Activated naive CD4-positive, alpha-beta T cell (primary cell): ENCODE measurements at places on chromosomes 13 and 19.

DNA sequence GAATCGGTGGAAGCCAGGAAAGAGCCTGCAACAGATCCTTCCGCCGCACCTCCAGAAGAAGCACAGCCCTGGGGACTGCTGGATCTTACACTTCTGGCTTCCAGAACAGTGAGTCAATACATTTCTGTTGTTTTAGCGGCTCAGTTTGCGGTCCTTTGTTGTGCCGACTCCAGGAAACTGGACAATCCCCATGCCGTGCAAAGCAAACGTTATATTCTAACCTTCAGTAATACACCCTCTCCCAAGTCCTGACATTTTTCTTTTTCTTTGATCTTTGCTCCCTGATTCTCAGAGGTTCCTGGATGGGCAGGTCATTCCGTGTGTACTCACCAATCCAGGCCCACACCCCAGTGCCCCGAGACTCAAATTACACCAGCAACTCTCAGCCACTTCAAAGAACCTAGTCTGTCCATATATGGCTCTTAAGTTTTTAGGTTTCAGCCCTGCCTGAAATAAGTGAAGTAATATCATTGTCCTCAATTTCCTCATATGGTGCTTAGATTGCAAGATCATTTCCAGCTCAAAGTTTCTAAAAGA is 387.1 kb upstream of the SGCG start:
- no peak for DNase-seq

DNA sequence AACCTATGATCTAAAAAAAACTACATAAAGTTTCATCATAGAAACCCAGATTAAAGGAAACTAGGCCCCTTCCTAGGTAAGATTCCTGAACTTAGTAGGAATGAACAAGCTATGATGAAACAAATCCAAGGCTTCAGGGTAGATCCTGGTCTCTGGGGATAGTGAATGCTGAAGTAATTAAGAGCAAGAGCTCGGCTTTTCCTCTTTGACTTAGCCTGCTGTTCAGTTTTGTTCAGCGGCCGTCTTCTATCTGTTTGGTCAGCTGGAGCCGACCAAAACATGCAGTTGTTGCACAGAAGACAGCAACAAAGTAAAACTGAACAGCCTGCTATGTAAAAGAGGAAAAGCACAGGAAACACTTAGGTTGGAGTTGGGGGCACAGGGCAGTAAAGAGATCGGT is 44.1 kb upstream of the RFXAP start:
- no peak for DNase-seq

DNA sequence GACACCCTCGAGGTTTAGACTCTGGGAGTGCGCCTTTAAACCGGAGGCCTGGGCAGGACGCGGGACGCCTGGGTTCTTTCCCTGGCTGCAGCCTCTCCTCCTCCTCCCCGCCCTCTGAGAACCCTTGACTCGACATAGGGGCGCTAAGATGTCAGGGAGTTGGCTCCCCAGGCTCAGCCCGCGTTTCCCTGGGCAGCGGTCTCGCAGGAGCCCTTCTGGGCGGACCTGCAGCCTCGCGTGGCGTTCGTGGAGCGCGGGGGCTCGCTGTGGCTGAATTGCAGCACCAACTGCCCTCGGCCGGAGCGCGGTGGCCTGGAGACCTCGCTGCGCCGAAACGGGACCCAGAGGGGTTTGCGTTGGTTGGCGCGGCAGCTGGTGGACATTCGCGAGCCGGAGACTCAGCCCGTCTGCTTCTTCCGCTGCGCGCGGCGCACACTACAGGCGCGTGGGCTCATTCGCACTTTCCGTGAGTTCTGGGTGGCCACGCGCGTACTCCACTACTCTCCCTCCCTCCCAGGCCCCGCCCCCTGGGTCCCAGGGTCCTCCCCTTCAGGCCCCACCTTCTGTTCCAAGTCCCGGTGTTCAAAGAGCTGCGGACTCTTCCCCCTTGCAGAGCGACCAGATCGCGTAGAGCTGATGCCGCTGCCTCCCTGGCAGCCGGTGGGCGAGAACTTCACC is 1.3 kb downstream of the ICAM5 start:
- no peak for DNase-seq

DNA sequence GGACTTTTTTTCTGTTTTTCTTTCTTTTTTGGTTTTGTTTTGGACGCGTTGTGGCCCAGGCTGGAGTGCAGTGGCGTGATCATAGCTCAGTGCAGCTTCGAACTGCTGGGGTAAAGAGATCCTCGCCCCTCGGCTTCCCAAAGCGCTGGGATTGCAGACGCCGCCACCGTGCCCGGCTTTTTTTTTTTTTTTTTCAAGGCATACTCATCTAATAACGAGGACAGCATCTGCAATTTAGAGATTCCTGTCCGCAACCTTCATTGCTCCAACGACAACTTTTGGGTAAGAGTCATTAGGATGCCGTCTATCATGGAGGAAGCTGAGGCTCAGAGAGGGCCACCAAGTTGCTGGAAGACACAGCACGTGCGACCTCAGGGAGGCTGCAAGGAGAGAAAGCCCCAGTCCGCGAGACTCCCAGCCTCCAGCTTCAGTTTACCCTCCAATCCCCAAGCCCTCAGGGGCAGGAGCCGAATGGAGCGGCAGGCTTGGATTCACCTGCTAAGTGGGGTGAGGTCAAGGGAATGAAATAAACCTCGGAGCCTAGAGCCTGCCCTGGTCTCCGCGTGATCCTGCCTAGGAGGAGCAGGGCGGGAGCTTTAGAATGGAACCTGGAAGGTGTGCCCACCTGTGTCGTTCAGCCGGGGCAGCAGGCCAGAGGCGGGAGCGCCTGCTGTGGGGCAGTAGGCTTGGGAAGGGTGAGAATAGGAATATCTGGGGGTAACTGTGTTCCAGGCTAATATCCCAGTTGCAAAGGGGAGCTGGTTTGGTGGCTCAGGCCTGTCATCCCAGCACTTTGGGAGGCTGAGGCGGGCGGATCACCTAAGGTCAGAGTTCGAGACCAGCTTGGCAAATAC is 676 bp upstream of the POLRMT start:
- no peak for DNase-seq

- no peak for DNase-seq
Observed at GRCh38 chr19:41218615-41219507, at the start of gene AXL. Gene AXL, plus strand, starts transcription at chr19:41219223. Its CDS starts 170 bp downstream, at chr19:41219393.
